Activated CD4-positive, CD25-positive, alpha-beta regulatory T cell (primary cell): ENCODE measurements at places on chromosomes 4 and X.

DNA sequence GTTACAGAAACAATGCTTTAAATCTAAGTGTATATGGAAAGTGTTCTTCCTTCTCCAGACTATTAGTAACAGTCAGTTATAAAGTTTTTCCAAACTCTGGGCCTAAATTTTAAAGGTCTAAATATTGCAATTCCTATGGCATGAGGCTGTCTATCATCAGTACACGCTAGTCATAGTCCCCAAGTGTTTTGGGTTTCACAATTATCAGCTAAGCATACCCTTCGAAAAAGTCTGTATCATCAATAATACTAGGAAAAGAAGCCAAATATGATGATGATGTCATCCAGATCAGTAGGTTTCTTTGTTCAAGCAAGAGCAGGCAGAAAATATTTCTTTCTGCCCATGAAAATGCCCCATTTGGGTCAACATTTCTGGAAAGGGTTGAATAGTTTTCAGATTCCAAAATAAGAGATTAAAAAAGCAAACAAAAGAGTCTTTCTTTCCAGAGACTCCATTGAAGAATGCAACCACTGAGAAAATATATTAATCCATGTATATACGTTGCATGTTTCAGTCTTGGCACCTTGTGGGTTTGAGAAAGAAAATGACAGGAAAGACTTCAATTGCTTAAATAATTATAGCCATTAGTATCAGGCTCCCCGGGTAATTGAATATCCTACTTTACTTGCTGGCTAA lies 173.8 kb downstream of the CAMK2D start:
- no peak for DNase-seq

- no peak for DNase-seq
Measured at GRCh38 chr4:25953740-25954139, 39.7 kb downstream of the SMIM20 start.

DNA sequence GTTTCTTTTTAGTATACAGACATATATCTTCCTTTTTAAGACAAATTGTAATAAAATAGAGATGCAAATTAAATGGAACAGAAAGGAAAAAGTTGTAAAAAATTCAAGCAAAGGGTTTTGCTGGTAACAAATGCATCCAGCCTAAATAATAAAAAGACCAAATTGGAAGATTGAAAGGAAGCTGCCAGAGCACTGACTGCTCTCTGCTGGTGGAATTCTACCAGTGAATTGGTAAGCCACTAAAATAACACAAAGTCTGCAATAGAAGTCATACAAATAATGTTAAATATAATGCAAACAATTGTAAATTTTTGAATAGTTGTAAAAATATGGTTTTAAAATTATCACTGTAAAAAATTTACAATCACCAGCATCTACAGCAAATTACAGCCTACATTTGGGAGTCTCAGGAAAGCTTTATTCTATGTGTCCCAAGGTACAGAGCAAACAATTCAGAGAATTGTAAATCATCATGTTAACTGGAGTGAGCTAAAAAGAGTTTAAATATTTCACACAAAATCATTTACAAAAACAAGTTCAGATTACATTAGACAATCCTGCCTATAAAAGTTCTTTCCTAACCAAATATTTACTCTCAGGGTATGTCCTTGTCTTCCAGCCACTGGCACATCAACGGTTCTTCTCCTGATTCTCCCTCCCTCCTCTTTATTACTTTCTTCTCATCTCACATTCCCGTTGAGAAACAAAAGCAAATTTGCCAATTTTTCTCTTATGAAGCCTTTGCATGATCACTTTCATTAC lies 1322.5 kb downstream of the PCDH7 start:
- no peak for DNase-seq

DNA sequence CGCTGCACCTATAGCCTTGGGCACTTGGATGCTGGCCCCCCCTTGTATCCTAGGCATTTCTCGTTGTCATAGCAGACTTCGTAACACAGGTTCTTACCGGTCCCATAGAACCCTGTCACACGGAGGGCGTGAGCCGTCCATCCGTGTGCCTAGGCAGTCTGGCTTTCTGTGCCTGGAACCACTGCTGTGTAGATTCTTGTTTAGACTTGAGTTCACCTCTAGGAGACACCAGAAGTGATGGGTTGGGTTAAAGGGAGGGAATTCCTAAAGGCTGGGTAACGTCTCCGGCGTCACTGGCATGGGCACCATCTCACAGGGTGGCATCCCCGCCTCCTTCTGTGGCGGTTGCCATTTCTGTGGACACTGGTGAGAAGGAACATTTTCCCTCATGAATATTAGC lies 13.5 kb upstream of the NKX1-1 start:
- DNase-seq: no peak

DNA sequence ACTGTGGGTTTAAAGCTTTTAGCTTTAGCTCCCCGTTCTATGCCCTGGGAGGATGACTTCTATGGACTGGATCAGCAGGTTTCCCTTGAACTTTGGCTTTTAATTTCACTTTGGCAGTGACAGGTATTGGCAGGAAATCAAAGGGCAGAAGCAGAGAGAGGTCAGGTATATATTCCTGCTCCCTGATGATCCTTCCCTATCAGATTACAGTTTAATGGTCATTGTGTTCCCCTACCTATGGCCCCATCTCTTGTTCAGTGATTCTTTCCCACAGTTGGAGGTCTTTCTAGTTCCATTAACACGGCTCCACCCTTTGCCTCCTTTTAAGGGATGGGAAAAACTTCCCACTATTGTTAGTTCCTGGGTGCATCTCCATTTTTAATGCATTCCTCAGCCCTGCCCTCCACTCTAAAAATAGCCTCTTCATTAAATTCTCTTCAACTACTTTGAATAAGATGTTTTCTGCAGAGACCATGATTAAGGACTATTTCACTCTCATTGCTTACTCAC lies 107.8 kb upstream of the TMEM47 start:
- no peak for DNase-seq

DNA sequence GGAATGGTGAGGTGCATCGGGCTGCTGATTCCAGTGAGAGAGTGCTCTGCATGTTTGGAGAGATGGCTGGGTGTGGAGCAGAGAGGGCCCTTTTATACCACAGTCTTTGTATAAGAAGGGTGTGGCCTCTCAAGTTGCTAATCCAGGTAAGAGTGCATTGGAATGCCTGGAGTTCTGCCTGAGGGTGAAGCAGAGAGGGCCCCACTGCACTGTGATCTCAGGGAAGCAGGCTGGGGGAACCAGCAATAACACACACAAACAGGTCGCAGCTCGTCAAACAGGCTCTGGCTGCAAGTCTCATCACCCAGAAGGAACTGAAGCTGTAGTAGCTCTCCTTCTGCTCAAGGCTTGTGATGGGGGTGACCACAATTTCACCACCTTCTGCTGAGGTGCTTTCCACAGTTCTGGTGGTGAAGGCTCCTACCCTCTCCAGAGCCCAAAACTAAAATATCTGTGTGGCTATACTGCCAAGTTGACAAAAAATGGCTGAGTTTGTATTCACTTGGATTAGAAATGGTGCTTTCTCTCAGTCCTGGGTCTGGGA lies 687.4 kb upstream of the HS3ST1 start:
- no peak for DNase-seq

- no peak for DNase-seq
Measured at GRCh38 chr4:138446456-138446855, 204.3 kb upstream of the SLC7A11 start.

- no peak for DNase-seq
Measured at GRCh38 chr4:96504386-96504785, 664.5 kb downstream of the PDHA2 start.

- no peak for DNase-seq
Measured at GRCh38 chr4:87978681-87979080, 3.2 kb downstream of the SPP1 start.

DNA sequence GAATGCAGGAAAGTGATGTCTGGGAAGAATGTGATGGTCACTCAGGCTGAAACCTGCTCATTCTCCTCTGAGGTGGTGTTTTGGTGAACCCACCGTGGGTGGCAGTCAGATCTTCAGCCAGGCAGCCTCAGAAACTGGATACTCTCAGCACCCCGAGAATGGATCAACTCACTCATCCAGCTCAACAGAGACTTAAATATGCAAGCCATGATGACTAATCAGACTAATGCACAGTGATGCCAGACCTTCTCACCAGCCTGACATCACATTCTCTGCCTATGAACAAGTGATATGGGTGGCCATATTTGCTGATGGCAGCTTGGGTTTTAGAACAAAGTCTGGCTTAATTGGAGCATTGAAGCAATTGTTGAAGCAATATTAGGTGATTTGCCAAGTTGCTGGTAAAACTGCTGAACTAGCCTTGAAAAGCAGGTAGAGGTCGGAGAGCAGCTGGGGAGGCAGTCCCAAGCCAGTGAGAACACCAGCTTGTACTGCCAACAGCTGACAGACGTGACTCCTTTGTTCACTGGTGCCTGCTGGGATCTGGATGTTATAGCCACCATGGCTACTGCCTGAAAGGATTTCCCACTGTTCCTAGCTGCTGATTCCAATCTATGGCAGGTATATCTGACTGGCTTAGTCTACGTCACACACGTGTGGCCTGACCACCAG lies 608.1 kb downstream of the MID1IP1 start:
- DNase-seq: no peak

GRCh38 chrX:45143455-45143854 lies 57.2 kb downstream of the DIPK2B start:
- no peak for DNase-seq

DNA sequence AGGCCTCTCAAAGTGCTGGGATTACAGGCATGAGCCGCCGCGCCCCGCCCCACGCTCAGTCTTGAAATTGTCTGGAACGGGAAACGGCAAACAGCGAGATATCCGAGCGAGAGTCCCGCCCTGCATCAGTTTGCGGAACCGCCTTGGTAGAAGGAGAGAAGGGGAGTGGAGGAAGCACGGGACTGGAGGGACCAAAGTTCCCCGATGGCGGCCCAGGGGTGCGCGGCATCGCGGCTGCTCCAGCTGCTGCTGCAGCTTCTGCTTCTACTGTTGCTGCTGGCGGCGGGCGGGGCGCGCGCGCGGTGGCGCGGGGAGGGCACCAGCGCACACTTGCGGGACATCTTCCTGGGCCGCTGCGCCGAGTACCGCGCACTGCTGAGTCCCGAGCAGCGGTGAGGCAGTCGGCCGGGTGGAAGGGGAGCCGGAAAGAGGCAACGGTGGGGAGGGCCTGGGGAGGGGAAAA lies at the start of gene BST1:
Gene BST1, plus strand, starts transcription at position 125 of the 463 bp plus-strand sequence. Its CDS starts 80 bp downstream, at position 205.
- DNase-seq: peak; percentile 11

DNA sequence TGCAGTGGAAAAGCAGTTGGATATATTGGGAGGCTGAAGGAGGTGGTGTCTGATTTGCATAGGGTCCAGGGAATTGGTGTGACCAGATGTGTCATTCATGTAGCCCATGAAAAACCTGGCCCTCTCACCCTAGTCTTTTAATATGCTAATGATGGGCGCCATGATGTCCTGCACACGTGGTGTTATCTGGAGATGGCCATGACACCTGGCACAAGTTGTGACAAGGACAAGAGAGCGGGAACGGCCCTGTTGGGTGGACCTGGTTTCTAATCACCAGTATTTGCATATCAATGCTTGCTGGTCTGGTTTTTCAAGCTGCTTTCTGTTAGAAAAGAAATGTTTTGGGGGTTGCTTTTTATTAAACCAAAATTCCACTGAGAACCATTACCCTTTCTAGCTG lies 87.4 kb downstream of the ZXDA start:
- DNase-seq: no peak

GRCh38 chr4:20305976-20306375 lies 54.3 kb downstream of the SLIT2 start:
- DNase-seq: no peak

- DNase-seq: no peak
Measured at GRCh38 chr4:7910952-7911578, 28.6 kb downstream of the AFAP1 start.

DNA sequence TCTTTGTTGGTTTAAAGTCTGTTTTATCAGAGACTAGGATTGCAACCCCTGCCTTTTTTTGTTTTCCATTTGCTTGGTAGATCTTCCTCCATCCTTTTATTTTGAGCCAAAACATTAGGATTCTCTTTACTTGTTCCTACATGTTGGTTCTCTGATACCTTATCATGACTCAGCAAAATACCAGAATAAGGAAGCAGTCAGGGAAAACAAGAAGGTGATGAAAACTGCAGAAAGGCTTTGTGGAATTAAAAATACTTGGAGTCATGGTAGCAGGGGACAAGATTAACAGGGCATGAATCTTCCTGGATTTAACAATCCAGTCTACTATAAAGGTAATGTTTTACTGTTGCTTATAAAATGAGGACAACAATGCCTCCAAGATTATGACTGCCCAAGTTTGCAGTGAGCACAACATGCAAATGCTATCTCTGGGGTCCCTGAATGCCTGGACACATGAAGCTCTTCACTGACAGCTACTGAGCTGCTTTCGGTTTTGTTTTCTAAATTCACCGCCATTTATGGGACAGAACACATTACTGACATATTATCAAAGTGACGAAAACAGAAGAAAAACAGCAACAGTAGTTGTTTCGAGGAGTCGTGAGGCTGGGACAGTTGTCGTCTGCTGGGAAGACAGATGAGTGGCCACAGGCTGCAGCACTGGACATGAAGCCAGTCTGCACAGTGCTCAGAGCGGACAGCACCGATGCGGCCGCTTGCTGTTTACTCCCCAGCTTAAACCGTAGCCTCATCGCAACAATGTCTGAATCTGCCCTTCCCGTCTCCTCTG lies 174.5 kb upstream of the DKK2 start:
- no peak for DNase-seq

DNA sequence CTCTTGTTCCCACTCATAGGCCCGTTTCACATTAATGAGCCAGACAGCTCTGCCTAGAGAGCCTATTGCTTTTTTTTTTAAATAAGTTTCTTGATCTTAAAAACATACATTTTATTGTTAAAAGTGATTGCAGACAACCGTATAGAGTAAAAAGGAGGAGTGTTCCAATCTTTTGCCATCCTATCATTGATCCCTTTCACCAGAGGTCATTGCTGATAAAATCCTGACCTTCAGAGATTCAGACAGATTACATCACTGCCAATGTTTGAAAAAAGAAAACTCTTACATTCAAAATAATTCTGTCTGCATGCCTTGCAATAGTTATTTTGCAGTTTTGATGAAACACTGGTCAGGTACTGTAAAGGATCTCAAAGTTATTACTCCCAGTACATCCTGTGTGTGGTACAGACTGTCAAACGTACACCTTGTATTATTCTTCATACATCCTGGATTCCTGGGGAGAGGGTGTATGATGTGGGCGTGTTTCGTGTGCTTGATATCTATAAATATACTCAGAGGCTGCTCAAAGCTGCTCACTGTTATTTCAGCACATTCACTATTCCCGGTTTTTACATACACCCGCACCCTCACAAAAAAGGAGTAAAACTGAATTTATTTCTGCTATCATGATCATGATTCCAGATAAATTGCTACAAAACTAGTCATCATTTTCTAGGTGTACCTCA lies 15.4 kb upstream of the KLHL2 start:
- DNase-seq: no peak

- no peak for DNase-seq
Measured at GRCh38 chr4:153909672-153910071, 120.8 kb upstream of the SFRP2 start.

DNA sequence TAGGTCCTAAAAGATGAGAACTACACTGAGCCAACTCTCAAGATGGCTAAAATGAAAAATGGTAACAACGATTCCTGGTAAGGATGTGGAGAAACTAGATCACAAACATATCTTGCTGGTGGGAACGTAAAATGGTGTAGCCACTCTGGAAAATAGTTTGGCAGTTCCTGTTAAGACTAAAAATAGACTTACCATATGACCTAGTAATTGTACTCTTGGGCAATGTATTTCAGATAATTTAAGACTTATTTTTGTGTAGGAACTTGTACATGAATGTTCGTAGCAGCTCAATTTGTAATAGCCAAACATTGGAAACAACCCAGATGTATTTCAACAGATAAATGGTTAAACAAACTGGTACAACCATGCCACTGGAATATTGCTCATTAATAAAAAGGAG lies 106.2 kb downstream of the HDAC8 start:
- DNase-seq: no peak

GRCh38 chr4:143336781-143337599 lies at the start of gene GAB1:
Gene GAB1 (plus strand): TSS chr4:143336876. CDS start chr4:143337189, 313 bp downstream.
- DNase-seq: no peak
